Stimulated activated CD8-positive, alpha-beta memory T cell treated with anti-CD3 and anti-CD28 coated beads, Interleukin-4, amount 100 ng/mL, for 1 hour (primary cell): ENCODE measurements at places on chromosomes 2 and 18.

DNA sequence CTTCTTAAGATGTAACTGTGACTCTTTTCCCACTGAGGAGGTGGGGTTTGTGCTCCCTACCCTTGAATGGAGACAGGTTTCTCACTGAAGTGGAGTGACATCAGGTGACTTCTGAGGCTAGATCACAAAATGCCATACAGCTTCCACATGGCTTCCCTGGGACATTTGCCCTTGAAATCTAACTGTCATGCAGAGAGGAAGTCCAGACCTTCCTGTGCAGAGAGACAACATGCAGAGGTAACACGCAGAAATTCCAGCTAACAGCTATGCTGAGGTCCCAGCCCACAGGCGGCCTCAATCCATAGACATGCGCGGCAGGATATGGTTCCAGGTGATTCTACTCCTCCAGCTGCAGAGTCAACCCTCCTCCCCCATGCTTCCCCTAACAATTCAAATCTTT lies 119.0 kb downstream of the TRIB2 start:
- no peak for DNase-seq

- DNase-seq: no peak
These were observed 392.1 kb downstream of the CDH19 start for GRCh38 chr18:66211749-66212148.

- DNase-seq: no peak
These were observed 37.7 kb upstream of the CTDP1 start for GRCh38 chr18:79641722-79642497.

DNA sequence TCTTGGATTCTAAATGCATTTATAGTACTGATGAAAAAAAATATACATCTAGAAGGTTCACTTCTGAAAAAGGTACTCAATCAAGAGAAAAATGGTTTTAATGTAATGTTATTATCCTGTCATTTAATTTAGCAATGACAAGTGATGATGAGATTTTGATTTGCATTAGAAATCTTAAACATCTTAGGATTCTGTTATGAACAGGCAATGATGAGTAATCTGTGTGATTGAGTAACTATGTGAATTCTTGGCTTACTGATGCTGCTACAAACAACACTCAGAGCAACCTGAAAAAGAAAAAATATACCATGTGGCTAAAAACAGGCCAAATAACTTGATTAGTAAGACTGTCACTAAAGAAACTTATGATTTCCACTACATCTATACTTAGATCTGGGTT lies 30.1 kb downstream of the RBKS start:
- DNase-seq: no peak

DNA sequence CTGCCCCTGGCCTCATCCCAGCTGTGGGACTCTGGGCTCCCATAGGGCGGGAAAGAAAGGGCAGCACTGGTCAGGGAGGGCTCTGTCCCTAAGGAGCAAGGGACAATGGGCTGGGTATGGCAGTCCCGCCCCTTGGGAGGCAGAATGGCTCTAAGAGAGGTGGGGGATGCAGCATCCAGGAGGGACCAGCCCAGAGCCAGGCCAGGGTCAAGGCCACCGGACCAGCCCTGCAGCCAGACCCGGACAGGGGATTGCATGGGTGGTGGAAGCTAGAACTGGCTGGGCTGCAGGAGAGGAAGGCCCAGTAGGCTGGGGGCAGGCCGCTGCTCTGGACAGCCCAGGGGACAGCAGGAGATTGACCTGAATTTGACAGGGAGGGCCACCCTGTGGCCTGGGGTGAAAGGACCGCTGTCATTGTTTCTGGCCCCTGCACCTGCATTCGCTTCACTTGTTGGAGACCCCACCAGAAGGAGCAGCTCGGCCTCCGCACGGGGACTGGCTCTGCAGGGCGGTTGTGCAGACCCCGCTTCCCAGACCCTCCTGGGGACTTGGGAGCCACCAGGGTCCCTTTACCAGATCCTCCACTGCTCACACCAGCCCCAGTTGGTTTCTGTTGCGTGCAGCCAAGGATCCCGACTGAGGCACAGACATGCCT lies 14.6 kb downstream of the RAMP1 start:
- DNase-seq: no peak

DNA sequence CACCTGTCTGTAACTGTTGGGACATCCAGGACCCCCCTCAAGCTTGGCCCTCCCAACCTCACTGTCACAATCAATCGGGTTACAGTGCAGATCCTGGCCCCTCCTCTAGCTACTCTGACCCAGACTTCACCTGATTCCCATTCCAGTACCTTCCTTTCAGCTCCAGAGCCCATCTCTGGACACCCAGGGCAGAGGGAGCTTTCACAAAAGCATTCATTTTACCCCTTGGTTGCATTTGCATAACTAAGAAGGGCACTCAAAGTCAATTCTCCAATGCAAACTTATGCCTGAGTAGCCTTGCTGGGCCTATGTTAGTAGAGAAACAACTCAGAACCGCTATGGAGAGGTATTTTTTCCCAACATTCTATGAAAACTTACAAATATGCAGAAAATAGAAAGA lies 7.4 kb downstream of the ZAP70 start:
- DNase-seq: no peak

DNA sequence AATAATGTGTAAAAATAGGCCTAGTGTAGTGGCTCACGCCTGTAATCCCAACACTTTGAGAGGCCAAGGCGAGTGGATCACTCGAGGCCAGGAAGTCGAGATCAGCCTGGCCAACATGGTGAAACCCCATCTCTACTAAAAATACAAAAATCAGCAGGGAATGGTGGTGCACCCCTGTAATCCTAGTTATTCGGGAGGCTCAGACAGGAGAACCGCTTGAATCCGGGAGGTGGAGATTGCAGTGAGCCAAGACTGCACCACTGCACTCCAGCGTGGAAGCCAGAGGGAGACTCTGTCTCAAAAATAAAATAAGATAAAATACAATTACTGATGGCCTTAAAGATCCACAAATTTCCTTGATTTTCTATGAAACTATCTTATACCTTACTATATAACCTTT lies 3.8 kb downstream of the ATF2 start:
- no peak for DNase-seq

DNA sequence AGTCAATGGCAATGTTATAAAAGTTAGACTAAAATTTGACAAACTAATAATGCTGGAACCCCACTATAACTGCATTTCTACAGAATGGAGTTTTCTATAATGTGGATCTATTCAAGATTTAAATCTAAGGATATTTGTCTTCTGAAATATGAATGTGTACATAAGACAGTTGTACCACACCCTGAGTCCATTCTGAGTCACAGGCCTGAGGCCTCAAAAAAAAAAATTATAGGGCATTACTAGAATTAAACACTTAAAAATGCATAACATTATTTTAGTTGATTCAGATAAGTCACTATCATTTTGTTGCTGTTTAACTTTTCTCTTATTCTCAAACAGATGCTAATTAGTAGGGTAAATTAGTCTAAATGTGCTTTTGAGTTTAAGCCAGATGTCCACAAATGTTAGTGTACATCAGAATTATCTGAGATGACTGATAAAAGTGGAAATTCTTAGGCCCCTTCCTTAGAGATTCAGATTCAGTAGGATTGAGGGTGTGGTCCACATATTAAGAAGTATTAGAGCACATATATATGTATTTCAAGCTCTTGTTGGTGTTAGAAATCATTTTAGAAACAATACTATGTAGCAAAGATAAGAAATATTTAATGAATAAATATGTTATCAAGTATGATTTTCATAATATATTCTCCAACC lies 42.4 kb upstream of the COL5A2 start:
- DNase-seq: no peak

DNA sequence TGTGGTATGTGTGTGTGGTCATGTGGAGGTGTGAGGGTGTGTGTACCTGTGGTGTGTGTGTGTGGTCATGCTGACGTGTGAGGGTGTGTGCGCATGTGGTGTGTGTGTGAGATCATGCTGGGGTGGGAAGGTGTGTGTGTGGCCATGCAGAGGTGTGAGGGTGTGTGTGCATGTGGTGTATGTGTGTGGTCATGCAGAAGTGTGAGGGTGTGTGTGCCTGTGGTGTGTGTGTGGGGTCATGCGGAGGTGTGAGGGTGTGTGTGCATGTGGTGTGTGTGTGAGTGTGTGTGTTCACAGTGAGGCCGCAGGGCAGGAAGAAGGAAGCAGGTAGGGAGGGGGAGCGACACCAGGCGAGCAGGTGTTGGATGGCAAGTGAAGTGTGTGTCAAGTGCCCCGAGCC lies 259.0 kb downstream of the LOXHD1 start:
- DNase-seq: no peak

- DNase-seq: no peak
These were observed 34.2 kb downstream of the CHST10 start for GRCh38 chr2:100383306-100383705.

DNA sequence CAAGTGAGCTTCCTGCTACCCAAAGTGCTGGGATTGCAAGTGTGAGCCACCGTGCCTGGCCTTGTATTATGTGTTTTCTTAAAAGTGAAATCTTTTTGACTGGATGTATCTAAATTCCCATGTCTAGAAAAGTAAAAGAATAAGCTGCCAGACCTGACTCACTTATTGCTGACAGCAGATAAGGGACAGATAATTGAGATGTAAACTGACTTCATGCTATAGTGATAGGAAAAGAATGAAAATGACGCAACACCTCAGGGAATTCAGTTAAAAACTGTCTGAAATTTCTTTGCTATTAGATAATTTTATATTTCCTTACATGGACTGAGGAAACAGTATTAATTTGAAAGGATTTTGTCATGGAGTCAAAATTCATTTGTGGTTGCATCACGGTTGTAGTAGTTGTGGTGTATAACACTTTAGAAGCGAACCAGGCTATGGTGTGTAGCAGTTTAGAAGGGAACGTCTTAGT lies 19.4 kb downstream of the TTC27 start:
- DNase-seq: no peak

DNA sequence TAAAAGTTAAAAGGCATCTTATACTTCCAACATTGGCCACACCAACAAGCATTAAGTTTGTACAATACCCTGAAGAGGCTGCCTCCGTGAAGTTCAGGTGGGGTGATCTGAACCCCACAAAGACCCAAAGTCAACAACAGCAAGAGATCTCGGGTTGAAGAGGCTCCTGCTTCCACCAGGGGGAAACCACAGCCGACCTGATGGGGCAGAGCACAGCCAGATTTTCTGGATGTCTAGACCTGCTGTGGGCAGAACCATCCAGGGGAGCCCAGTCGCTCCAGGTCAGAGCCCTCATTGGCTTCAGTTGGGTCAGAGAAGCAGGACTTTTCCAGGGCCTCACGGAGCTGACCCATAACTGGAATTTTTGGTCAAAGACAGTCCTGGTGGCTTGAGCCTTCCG lies 66.5 kb upstream of the ACKR3 start:
- DNase-seq: no peak

GRCh38 chr18:75915941-75916623 lies 488.6 kb upstream of the SMIM21 start:
- no peak for DNase-seq

DNA sequence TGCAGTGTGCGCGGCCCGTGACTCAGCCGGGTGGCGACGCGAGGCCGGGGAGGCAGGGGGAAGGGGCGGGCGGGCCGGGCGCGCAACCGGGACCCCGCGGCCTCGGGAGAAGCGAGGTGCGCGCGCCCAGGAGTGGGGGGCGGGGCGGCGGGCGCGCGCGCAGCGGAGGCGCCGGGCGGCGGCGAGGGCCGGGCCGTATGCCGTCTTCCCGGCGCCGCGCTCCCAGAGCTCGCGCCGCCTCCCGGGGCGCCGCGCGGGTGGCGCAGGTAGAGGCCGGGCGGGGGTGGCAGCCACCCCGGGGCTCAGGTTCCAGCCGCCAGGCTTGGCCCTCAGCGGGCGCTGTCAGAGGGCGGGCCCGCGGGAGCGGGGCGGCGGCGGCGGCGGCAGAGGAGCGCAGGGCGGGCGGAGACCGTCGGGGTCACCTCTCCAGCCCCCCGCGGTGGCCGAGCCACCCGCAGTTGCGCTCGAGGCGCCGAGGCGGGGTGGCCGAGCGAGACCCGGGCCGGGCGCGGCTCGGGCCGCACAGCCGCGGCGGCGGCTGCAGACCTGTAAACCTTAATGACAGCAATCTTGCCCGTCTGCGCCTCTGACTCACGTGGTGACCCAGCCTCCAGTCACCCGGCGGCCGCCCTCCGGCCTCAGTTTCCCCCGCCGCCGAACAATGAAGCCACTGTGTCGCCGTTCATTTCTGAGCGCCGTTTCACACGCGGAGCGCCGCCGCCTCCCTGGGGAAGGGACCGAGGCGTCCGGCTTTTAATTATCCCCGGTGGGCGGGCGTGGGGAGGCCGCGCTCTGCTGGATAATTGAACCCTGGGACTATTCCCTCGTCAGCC lies 25.3 kb upstream of the SMAD7 start:
- DNase-seq: peak; percentile 17

DNA sequence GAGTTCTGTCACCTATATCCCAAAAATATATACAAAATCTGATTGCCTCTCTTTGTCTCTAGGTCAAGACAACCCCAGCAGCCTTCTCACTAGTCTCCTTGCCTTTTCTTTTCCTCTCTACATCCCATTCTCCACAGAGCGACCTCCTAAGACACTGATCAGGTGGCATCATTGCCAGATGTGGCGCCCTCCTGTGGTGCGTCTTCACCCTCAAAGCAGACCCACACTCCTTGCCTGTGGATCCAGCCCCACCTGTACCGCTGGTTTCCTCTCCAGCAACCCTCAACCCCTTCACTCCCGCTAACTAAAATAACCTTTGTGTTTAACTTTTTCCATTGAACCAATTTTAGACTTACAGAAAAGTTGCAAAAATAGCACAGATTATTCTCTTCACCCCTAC lies 273.3 kb downstream of the GLI2 start:
- no peak for DNase-seq

DNA sequence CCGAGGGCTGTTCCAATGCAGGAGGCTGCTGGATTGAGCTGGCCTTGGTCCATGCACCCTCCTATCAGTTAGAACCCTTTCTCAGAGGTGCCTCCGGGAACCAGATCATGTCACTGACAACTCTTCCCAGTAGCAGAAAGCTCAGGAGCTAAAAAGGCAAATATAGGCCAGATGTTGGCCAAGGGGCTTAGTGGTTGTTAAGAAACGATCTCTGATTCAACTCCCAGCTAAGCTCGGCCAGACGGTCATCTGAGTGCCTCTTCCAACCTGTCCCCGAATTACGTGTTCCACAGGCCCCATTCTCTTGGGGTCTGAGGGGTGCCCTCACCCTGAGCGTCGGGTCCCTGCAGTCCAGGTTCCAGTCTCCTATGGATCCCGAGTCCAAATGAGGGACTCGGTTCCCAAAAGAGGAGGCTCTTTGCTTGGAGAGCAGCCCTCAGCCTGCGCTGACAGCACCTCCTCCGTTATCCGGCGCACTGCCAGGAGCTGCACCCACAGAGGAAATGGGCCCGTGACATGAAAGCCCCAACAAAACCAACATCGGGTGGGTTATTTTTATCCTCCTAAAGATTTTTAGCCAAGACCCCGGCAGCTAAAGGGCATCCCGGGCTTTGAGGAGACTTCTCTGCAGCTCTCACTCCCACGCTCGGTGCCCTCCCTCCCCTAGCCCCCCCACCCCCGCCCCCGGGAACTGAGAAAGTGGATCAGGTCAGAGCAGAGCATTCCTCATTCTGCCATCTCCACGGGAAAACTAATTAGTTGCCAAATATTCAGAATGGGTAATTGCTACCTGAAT lies 106.6 kb upstream of the ID2 start:
- DNase-seq: no peak
